ENCODE measurements at places on chromosomes 3 and 15.

DNA sequence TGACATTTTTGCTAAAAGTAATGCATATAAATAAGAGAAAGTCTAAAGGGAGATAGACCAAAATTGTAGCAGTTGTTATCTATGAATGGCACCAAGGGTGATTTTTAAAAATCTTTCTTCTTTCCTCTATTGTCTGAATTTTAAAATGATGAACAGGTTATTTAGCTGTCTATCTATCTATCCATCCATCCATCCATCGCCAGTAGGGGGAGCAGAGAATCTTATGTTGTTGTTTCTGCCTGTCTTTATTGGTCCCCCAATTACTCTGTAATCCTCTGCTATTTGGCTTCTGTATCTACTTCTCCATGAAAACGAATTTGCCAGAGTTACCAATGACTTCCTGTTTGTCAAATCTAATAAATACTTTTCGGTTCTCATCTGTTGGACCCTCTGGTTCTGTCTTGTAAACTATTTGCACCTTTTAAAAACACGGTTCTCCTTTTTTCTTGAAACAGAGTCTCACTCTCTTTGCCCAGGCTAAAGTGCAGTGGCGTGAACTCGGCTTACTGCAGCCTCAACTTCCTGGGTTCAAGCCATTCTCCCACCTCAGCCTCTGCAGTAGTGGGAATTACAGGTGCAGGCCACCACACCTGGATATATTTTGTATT is 86.0 kb downstream of the ECT2 start:
- no peak for DNase-seq

DNA sequence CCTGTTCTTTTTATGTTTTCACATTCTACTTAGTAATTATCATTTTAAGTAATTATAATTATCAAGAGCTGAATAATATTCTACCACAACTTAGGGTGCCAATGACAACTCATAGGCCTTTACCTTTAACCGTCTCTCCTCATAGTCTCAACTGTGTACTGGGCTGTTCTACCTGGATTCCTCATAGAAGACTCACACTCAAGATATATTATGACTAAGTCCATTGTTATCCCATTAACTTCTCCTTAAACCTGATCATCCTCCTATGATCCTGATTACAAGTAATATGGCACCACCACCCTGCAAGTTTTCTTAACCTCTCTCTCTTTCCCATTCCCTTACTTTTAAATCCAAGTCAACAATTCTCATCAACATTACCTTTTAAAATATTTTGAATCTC is 285.9 kb upstream of the VEPH1 start:
- DNase-seq = no peak

- no peak for DNase-seq
These were observed 31.8 kb downstream of the FSTL1 start for GRCh38 chr3:120418866-120419490.

- no peak for DNase-seq
These were observed 70.4 kb downstream of the ST6GAL1 start for GRCh38 chr3:187000711-187001151.

DNA sequence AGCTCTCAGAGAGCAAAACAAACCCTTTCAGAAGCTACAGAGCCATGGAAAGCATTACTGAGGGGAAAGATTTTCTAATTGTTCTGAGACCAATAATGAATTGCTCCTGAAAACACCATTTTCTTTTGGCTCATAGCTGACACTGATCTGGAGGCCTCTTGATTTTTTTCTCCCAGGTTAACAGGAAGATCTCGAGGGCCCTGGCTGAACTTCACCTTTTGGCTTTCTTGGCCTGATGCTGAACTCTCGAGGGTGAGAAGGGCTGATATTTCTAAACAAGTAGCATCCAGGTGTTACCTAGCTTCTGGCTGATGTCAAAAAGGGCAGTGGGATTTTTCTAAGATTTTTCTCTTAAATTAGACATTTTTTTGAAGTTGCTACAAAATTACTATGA is 19.9 kb upstream of the NFKBIZ start:
- DNase-seq = no peak

DNA sequence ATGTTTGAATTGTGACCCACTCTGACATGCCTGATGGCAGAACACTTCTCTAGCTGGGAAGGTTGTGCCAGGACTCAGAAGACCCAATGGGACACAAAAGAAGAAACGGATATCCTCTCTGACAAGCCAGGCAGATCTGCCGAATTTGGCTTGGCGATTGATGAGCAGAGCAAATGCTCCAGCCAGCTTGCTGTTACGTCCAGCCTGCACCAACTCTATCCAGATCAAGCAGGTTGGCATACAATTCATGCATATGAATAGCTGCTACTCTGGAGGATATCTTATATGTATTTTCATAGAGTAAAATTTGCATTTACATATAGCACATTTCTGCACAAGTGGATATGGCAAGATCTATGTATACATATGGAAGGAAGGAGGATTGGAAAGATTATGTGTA is 102.8 kb downstream of the PEX5L start:
- DNase-seq = no peak
